ENCODE measurements at places on chromosomes 16 and 17. TPM values are rescaled to one million over a fixed set of nuclear protein-coding genes. Genes with fewer than 3 reads are reported as not detected.

The NGFR gene
- total RNA-seq = 6.5 TPM

The PIGS gene
- total RNA-seq = 37.3 TPM

The SLC5A10 gene
- 0.64 TPM for total RNA-seq

The QPRT gene
- 0.60 TPM for total RNA-seq

The HOXB3 gene
- 6.0 TPM for total RNA-seq

The CA4 gene
- 0.36 TPM for total RNA-seq

The MT1F gene
- total RNA-seq = 3.7 TPM

The IKZF3 gene
- 1.1 TPM for total RNA-seq

The PERCC1 gene
- total RNA-seq = not detected

The NUP85 gene
- 43.0 TPM for total RNA-seq

The CDK5R1 gene
- 12.6 TPM for total RNA-seq

The FAAP100 gene
- total RNA-seq = 16.3 TPM

The ABCA6 gene
- total RNA-seq = 2.4 TPM

The GRIN2C gene
- total RNA-seq = not detected

The GUCY2D gene
- 3.5 TPM for total RNA-seq

The CCDC43 gene
- total RNA-seq = 19.0 TPM

The KRT36 gene
- not detected for total RNA-seq

GRCh38 chr17:2361010-2361760 is 23.9 kb downstream of the SGSM2 start:
- ATAC-seq = no peak

DNA sequence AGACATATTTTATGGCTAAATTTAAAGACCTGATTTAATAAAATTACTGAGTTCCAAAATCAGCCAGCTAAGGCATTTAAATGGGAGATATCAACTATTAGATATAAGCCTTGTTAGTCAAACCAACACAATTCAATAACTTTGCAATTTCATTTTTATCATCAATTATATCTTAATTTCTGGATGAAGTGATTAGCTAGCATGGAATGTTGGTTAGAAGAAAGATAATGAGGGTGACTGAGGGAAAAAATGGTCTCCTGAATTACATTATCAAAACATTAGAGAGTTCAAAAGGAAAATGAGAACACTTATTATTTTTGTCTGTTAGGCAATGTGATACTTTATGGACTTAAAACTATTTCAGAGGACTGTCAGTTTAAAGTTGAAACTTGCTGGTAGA is 525.7 kb downstream of the CDH11 start:
- no peak for ATAC-seq

- no peak for ATAC-seq
These were observed 139.8 kb downstream of the SHISA9 start for GRCh38 chr16:13041180-13041579.

GRCh38 chr17:77523540-77523939 is 382.8 kb downstream of the SEC14L1 start:
- ATAC-seq = no peak

- no peak for ATAC-seq
These were observed 50.8 kb downstream of the MRTFB start for GRCh38 chr16:14121872-14122271.

GRCh38 chr16:52312716-52313115 is 234.2 kb downstream of the TOX3 start:
- no peak for ATAC-seq

GRCh38 chr17:61984821-61985220 is 57.0 kb upstream of the INTS2 start:
- no peak for ATAC-seq

DNA sequence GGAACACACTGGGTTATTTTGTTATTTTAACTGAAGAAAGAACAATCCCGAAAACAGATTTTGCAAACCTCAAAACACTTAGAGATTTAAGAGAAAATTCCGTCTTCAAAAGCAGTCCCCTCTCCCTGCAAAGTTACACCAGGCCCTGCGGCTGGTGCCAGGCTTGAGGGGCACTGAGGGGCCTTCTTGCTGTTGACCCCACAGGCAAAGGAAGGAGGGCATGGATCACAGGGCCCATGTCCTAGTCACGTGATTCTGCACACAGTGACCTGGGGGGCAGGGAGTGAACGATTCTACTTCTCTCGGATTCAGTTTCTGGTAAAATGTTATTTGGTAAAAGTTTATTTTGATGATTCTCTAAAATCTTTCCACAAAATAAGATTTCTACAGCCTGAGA is 55.3 kb upstream of the FASN start:
- ATAC-seq = no peak

- no peak for ATAC-seq
These were observed 113.9 kb upstream of the ADAMTS18 start for GRCh38 chr16:77548766-77549165.

GRCh38 chr17:36665417-36665816 is 64.0 kb downstream of the MRM1 start:
- no peak for ATAC-seq

DNA sequence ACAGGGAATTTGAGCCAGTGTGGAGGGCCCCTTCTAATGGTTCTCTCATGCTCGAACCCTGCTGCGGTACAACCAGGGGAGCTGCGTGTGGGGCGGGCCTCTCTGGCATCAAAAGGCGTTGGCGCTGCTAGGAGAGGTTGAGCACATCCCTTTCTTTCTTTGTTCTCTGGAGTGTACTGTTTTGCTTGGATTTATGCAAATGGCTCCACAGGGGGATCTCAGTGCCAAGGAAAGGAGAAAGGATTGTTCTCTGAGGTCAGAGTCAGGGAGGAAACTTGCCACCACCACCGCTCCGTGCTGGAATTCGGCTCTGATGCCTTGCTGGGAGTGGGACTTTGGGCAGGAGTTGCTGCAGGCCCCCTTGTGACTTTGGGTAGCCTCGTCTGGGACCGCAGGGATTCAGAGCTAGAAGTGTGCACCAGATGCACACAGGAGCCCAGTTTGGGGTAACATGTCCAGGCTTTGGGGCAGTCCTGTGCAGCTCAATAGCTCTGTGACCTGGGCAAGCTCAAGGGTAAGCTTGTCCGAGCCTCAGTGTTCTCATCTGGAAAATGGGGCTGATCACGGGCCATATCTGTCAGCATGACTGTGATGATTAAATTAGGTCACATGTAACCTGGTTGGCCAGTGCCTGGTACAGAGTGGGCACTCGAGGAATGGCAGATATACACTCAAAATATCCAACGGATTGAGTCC is 353.0 kb upstream of the EEF2KMT start:
- no peak for ATAC-seq

- ATAC-seq = peak; percentile 71
These were observed 80.5 kb downstream of the MYH13 start for GRCh38 chr17:10292057-10292937.

GRCh38 chr16:8179615-8180014 is 410.7 kb downstream of the TMEM114 start:
- no peak for ATAC-seq

- no peak for ATAC-seq
These were observed 87.5 kb downstream of the SEC14L1 start for GRCh38 chr17:77228241-77228752.

- ATAC-seq = no peak
These were observed 581.5 kb upstream of the CA10 start for GRCh38 chr17:52740006-52740405.

DNA sequence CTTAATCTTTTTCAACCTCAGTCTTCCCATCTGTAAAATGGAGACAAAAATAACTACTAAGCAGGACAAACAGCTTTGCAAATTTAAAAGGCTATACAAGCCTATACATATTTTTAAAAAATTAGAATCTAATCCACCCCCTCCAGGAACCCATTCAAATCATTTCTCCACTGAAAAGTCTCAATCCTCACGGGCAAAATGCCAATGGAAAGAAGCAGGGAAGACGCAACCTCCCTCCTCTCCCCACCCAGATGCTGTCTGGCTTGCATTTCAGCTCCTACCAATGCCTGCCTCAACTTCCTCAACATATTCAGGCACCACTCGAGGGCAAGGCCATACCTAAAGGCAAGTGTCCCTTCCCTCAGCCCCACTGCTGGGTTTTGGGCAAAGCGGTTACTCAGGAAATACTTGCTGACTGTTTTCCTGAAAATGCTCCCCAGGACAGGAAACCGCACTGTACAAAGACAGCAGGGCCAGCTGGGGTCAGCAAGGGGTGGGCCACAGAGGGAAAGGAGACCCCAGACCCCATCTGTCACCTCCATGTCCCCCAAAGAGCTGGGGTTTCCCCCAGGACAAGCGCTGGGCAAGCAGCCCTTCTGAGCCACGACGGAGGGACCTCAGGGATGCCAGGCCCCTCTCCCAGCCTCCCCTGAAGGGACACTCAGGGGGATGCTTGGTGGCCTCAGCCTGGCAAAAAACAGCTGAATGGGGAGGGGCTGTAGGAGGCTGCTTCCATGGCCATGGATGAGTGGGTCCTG is 47.7 kb upstream of the DOC2B start:
- ATAC-seq = no peak

- no peak for ATAC-seq
These were observed 32.3 kb downstream of the GJC1 start for GRCh38 chr17:44797802-44798201.

DNA sequence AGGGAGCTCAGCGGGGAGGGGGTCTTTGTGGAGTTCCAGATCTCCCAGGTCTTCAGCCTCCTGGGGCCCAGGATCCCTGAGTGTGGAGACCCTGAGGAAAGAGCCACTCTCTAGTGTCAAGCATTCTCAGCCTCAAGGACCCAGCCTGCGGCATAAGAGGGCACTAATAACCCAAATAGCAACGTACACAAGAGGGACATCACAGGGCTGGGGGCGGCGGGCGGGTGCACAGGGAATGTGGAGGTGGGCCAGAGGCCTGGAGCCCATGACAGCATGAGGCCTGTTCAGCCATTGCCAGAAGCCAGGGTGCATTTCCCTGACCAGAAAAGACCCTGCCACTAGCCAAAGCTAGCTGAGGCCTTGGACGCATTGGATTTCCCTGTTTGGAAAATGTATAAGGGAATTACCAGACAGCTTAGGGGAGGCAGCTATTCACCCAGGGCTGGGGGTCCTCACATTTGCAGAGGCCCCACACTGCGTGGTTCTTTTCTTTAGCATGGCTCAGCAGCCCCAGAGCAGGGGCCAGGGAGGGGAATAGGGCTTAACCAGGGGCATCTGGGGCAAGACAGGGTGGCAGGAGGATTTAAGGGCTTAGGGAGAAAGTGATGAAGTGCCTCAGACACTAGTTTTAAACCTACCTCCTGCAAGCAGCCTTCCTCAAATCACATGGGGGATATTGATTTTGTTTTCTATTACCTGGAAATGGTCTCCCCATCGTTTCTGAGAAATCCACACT is 13.5 kb upstream of the ALOX15B start:
- no peak for ATAC-seq

GRCh38 chr17:8048236-8048635 is 9.4 kb downstream of the ALOX15B start:
- ATAC-seq = no peak

- ATAC-seq = no peak
These were observed 88.5 kb downstream of the ANKRD11 start for GRCh38 chr16:89401641-89402445.

- ATAC-seq = no peak
These were observed 295.4 kb upstream of the KCNJ16 start for GRCh38 chr17:69779378-69780214.

DNA sequence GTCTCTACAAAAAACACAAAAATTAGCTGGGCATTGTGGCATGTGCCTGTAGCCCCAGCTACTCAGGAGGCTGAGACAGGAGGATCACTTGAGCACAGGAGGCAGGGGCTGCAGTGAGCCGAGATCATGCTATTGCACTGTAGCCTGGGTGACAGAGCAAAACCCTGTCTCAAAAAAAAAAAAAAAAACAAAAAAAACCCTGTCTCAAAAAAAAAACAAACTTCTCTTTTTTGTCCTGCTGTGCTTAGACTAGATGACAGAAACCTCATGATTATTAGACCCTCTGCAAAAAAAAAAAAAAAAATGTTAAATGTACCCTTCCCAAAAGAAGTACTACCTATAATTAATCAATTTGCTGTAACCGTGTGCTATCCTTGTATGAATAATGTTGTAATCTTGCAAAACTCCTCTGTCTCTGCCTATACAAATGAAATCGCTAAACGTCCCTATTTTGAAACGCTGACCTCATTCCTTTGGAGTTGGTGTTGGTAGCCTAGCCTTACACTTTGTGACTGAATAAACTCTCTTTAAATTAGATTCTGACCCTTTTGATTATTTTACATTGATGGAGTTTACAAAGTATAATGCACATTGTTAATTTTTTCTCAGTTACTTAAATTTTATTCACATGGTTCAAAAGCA is 13.6 kb upstream of the DHRS7B start:
- no peak for ATAC-seq

DNA sequence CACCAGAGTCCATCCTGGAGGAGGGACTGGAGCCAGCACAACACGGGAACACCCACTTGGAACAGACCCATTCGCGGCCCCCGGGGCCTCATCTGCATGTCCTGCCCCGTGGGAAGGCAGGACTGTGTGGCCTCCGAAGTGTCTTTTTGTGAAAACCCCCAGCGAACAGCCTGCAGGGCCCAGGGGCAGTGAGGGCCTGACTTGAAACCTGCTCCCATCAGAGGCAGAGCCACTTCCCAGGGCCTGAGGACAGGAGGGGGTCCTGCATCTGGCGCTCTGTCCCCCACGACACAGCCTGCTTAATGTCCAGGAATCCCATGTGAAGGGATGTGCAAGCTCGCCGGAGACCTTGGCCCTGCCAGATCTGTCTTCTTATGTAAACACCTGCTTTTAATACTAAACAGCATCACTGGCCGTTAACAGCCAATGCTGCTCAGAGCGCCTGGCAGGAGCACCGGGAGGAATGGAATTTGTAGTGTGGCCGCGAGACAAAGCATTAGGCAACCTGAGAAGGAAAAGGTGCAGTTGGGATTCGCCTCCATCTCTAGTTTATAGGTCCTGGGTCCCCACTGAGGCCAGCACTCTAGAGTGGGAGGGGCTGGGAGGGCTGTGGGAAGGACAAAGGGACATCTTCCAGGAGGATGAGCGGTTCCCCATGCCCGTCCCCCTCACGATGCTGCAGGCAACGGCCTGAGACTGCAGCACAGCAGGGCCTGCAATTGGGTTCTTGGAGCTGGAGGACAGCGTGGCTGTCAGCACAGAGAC is 9.6 kb upstream of the EVPL start:
- no peak for ATAC-seq

DNA sequence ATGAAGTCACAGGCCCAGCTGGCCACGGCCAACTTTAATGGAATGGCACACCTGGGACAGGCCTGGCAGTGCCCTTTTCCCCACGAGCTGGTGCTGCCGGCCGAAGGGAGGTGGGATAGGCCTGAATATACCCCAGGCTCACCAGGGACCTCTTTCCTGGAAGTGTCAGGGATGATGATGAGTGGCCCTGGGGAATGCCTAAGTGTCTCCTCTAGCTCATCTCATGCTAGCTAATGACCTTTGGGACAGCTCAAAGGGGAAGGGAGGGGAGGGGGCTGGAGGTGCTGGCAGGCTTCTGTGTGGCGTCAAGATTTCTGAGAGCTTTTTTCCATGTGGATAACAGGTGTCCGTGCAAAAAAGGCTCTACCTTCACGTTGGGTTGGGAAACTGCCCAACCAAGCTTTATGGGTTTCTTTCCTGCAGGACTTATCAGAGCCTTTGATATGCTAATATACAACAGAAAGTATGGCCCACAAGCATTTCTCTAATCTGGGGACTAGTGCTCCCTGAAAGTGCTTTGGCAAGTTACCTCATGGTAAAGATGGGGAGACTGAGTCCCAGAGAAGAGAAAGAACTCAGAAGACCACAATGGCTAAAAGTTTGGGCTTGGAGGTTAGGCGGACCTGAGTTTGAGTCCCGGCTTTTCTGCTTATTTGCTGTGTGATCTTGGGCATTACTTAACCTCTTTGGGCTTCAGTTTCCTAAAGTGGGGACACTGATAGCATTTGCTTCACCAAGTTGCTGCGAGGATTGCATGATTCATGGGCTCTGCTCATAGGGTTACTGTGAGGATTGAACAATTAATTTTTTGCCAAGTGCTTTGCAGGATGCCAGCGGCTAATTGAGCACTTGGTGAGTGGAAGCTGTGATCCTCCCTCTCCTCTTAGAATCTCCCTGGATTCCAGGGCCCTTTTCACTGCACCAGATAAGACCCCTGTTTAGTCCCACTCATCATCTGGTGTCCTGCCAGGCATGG is 14.0 kb downstream of the ADGRG1 start:
- ATAC-seq = no peak

All from esophagus mucosa (tissue), 1 donor.